GM12878 (cell line): ENCODE measurements at places on chromosomes 4 and X. TPM values are rescaled to one million over a fixed set of nuclear protein-coding genes. Genes with fewer than 3 reads are reported as not detected.
A peak's percentile ranks its signal among the peaks of the same experiment; 100 is the strongest.

The PDGFC gene
- total RNA-seq: 0.18 TPM in 1 of 2 replicates, not detected in the other

The ZXDA gene
- 2.2 and 2.5 TPM in 2 replicates for total RNA-seq

The PPARGC1A gene
- 0.05 TPM in 1 of 2 replicates, not detected in the other for total RNA-seq

The KCTD8 gene
- not detected in 2 replicates for total RNA-seq

The LRAT gene
- not detected in 2 replicates for total RNA-seq

The ARHGEF38 gene
- not detected in 2 replicates for total RNA-seq

The PCDH11X gene
- not detected in 2 replicates for total RNA-seq

The CRMP1 gene
- 0.10 and 0.16 TPM in 2 replicates for total RNA-seq

The FGFR3 gene
- 0.33 and 0.37 TPM in 2 replicates for total RNA-seq

The ZGRF1 gene
- total RNA-seq: 16.6 and 20.7 TPM in 2 replicates

GRCh38 chr4:98739751-98740150 is 81.3 kb upstream of the TSPAN5 start:
- no peaks in the 10 kb centered on the region for H3K4me1 ChIP-seq
- no peak overlapping the region for H3K27ac ChIP-seq
- DNase-seq: no peak
- H3K4me3 ChIP-seq: no peak overlapping the region
- H3K27me3 ChIP-seq: no peaks in the 10 kb centered on the region
- no peaks in the 10 kb centered on the region for H3K36me3 ChIP-seq

- no peaks in the 10 kb centered on the region for H3K4me1 ChIP-seq
- H3K27ac ChIP-seq: no peak overlapping the region
- H3K36me3 ChIP-seq: no peaks in the 10 kb centered on the region
- H3K27me3 ChIP-seq: no peaks in the 10 kb centered on the region
- no peak for DNase-seq
- no peak overlapping the region for H3K4me3 ChIP-seq
Observed at GRCh38 chr4:17482716-17483115, 29.2 kb downstream of the QDPR start.

GRCh38 chr4:6230827-6231662 is 30.7 kb upstream of the JAKMIP1 start:
- no peak for DNase-seq
- H3K27me3 ChIP-seq: no peaks in the 10 kb centered on the region; the same call in 1 of the 2 replicates
- no peaks in the 10 kb centered on the region for H3K36me3 ChIP-seq
- no peak overlapping the region for H3K4me3 ChIP-seq
- H3K4me1 ChIP-seq: no peaks in the 10 kb centered on the region
- no peak overlapping the region for H3K27ac ChIP-seq

DNA sequence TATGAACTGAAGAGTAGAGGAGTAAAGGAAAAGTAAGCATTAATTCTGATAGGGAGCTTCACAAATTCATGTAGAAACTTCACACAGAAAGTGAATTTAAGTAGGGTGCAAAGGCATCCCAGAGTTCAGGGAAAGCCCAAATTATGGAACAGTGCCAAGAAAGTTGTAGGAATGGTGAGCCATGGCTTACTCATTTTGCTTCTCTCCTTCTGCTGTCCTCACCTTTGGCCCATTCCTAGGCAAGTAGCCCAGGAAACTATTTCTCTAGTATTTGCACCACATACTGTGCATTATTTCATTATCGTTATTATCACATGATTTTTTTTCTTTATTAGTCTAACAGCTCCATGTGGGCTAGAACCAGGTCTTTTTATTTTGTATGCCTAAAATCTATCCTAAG is 34.9 kb upstream of the IL1RAPL1 start:
- H3K27ac ChIP-seq: no peak overlapping the region
- H3K27me3 ChIP-seq: no peaks in the 10 kb centered on the region
- H3K4me3 ChIP-seq: no peak overlapping the region

DNA sequence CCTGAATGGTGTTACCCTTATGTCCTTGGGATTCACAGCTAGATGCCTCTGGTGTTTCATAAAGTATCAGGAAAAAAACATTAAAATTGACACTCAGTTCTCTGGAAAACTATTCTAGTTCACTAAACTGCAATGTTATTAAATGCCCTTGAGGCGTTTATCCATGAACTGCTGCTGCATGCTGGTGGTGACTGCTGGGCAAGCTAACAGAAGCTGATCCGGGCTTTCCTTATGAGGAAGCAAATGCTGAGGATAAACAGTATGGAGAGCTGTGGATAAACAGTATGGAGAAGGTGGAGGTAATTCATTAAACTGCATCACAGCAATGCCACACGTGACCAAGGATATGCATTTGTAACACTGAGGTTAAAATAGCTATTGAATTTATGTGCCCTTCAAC is 227.0 kb downstream of the NR3C2 start:
- H3K36me3 ChIP-seq: no peaks in the 10 kb centered on the region
- H3K4me1 ChIP-seq: 0 out of 2 replicates have a peak, but pooled peaks cover 2% of the 10 kb centered on the region
- no peak overlapping the region for H3K4me3 ChIP-seq
- no peak overlapping the region for H3K27ac ChIP-seq
- DNase-seq: no peak

DNA sequence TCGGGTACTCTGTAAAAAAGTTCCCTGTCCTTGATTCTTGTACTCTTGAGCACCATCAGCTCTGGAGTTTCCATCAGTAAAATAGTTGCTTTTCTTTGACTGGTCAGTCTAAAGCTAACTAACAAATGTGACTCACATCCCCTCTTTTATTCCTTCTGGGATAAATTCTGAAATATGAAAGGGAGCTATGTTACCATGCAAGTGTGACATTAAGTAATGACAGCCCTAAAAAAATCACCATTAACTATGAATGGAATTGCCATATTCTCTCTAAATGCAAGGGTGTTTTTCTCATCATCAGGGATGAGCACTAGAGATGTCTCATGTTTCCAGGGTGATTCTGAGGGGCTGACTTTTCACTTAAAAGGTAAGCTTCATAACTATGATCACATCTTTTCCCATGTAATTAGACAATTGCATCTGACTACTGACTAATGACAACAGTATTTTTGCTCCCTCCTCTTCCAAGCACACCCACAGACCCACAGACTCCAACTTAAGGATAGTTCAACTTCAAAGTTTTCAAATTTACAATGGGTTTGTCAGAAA is 26.9 kb upstream of the RASGEF1B start:
- H3K27me3 ChIP-seq: no peaks in the 10 kb centered on the region; the same call in none of the 2 replicates
- no peaks in the 10 kb centered on the region; the same call in 1 of the 2 replicates for H3K4me1 ChIP-seq
- no peak overlapping the region for H3K27ac ChIP-seq

DNA sequence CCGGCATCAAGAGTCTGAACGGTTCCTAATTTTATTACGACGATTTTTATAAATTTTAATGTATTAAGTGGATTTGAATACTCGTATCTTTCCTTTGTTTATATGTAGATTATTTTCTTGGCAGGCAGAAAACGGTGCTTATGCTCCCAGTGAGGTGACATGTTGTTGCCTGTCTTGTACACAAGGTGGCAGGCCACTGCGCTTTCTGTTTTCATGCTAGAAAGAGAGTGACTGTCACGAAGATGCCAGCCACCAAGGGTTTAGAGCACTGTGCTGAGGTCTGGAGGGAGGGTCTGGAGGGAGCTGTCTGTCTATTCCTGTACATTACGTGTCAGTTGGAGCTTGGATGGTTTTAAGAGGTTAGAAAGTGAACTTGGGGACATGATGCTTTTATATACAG is 87.7 kb downstream of the SHROOM2 start:
- 0 out of 2 replicates have a peak, but pooled peaks cover 1% of the 10 kb centered on the region for H3K27me3 ChIP-seq
- no peak overlapping the region for H3K27ac ChIP-seq
- H3K36me3 ChIP-seq: no peaks in the 10 kb centered on the region
- H3K4me3 ChIP-seq: no peak overlapping the region
- no peak for DNase-seq

DNA sequence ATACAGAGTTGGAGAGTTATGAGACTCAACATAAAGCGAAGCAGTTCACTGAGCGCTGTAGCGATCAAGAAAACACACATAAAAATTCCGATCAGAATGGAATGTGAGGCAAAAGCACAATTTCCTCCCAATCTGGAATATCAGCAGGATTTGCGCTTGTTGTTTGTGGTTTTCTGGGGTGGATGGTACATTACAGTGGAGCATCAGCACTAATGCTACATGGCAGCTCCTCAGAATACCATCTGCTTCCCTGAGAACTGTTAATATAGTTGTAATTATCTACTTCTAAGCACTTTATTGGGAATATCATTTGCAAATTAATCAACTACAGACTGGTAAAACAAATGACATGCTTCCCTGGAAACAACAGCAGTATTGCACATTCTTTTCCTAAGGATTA is 324.1 kb upstream of the PPARGC1A start:
- no peak overlapping the region for H3K27ac ChIP-seq
- H3K4me3 ChIP-seq: no peak overlapping the region
- H3K27me3 ChIP-seq: no peaks in the 10 kb centered on the region
- no peaks in the 10 kb centered on the region for H3K36me3 ChIP-seq

GRCh38 chr4:114364857-114365256 is 233.8 kb upstream of the UGT8 start:
- no peaks in the 10 kb centered on the region for H3K4me1 ChIP-seq
- H3K36me3 ChIP-seq: no peaks in the 10 kb centered on the region
- no peak for DNase-seq
- H3K27me3 ChIP-seq: no peaks in the 10 kb centered on the region

- no peak overlapping the region for H3K27ac ChIP-seq
- H3K36me3 ChIP-seq: no peaks in the 10 kb centered on the region
- DNase-seq: no peak
- H3K27me3 ChIP-seq: no peaks in the 10 kb centered on the region
- H3K4me1 ChIP-seq: no peaks in the 10 kb centered on the region
Observed at GRCh38 chr4:116020141-116020722, 906.8 kb upstream of the NDST4 start.

DNA sequence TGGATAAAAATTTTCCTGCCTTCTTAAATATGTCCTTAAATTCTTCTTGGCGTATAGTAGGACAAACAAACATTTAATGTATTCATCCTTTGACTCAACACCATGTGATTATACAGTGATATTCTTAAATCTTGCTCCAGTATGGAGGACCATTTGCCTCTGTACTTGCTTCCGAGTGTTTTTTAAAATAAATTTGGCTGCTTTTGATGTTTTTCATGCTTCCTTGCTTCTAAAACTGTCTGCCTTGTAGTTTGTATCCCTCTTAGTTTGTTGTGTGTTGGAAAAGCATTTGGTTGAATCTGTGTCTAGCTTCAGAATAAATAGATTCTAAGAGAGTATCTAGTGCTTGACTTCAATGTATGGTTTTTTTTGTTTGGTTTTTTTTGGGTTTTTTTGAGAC is 12.3 kb downstream of the ING2 start:
- no peak overlapping the region for H3K27ac ChIP-seq
- no peak for DNase-seq
- no peaks in the 10 kb centered on the region for H3K4me1 ChIP-seq

DNA sequence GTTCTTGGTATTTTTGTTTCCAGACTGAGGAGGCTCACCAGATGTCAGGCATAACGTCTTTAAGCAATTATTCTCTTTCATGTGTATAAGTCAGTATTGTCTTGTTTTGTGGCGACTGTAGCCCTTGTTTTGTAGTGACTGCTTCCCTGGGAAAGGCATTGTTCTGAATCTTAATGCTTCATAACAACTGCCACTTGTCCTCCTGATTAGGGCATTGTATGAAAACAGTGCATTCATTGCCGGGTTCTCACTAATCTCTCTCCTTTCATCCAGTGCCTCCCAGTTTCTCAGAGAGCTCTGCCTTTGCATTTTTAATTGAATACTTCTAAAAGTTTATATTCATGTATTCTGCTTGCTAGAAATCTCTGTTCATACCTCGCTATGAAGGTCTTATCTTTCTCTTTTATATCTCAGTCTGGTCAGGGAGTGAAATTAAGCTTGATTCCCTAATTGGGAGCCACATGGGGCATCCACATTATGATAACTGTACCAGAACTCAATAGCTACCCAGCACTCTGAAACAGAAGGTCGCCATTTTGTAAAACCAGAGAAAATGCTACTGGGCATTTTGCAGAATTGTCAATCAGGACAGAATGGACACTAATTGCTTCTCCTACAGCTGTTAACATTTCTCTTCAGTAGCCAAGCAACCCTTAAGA is 149.8 kb downstream of the GBA3 start:
- no peak for DNase-seq
- no peak overlapping the region for H3K27ac ChIP-seq
- H3K4me1 ChIP-seq: no peaks in the 10 kb centered on the region

DNA sequence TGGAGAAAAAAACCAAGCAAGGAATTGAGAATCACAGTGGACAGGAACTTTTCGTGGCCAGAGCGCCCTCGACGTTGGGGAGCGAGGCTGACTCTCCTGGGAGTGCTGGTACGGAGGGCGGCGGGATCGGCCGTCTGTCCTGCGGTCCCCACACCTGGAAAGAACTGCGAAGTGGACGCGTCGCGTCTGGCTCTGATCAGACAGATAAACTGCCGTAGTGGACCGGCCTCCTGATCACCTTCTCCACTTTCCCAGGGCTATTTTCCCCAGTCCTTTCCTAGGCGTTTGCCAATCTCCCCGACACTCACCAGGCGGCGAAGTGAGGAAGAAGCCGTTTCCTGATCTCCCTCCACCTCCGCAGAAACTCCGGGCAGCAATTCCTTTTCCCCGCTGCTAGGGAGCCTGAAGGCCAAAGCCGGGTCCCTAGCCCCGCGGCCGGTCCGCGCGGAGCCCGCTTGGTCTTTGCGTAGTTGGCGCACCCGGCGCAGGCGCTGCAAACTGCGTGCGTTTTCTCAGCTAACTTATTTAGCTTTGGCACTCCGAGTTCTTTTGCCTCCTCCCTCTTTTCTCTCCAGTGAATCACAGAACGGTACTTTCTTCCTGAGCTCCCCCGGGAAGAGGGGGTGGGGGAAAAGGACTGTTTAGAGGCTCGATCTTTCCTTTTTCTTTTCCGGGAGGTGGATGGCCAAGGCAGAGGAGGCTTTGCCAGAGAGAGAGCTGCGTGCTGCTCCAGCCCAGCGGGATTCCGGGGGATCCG is at the start of gene ARSJ:
Gene ARSJ, minus strand, starts transcription at position 500 of the 757 bp plus-strand sequence. CDS start 813 bp downstream, outside the sequence.
- no peak within 1 kb of the TSS for H3K27ac ChIP-seq
- no peaks in the 10 kb centered on the region for H3K36me3 ChIP-seq
- peak within 1 kb of the TSS; percentile 57 for H3K4me3 ChIP-seq
- no peaks in the 10 kb centered on the region for H3K27me3 ChIP-seq
- no peak for DNase-seq
- no peaks in the 10 kb centered on the region for H3K4me1 ChIP-seq

GRCh38 chr4:14294611-14295010 is 667.1 kb upstream of the BOD1L1 start:
- no peaks in the 10 kb centered on the region for H3K36me3 ChIP-seq
- no peak overlapping the region for H3K4me3 ChIP-seq
- no peaks in the 10 kb centered on the region for H3K27me3 ChIP-seq
- H3K27ac ChIP-seq: no peak overlapping the region
